ENCODE measurements at places on chromosomes 5 and 9.

DNA sequence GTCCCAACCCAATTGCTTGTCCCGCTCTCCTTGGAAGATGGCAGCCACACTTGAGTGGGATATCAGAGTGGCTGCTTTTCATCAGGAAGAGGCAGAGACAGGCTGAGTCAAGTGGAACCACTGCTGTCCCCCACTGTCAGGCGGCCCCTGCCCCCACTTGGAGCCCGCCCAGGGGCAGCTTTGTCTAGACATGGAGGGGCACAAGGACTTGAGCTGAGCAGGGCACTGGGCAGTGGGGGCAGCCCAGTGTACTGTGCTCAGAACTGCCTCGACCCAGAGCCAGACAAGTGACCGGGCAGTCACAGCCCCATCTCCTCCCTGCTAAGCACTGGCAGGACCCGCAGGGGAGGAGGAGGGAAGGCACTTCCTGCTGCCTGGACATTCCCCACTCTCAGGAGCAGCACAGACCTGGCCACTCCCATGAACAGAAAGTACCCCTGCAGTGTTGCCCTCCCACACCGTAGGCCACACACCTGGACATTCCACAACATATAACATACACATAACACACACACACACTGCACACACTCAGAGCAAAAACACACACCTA, 91.0 kb downstream of the MRPL36 start:
- no peak for DNase-seq

DNA sequence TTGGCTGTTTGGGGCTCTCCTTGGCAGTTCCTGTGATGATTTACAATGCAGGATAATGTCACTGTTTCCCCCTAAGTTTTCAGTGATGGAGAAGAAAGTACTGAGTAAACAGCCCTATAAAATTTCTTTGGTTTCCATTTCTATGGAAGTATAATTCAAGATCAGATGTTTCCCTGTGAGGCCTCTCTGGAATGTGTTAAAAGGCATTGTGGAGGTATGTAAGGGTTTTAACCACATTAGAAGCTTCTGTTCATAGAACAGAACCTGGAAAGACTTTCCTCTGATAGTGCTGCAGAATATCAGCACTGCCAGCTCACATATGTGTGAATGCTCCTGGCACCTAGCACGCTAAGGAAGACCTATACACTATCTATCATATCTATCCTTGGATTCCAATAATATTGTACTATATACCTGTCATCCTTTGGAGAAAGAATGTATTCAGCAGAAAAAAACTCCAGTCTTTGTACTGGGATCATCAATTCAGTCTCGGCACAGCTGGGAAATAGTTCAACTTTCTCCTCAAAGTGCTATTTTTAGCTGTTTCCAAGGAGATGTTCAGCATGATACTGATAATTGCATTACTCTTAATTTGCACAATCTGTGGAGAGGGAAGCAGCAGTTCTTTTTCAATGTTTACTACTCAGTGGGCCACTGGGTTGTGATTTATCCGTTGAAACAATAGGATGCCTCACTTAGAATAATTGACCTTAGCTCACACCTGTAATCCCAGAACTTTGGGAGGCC, 21.9 kb downstream of the TTC1 start:
- no peak for DNase-seq

DNA sequence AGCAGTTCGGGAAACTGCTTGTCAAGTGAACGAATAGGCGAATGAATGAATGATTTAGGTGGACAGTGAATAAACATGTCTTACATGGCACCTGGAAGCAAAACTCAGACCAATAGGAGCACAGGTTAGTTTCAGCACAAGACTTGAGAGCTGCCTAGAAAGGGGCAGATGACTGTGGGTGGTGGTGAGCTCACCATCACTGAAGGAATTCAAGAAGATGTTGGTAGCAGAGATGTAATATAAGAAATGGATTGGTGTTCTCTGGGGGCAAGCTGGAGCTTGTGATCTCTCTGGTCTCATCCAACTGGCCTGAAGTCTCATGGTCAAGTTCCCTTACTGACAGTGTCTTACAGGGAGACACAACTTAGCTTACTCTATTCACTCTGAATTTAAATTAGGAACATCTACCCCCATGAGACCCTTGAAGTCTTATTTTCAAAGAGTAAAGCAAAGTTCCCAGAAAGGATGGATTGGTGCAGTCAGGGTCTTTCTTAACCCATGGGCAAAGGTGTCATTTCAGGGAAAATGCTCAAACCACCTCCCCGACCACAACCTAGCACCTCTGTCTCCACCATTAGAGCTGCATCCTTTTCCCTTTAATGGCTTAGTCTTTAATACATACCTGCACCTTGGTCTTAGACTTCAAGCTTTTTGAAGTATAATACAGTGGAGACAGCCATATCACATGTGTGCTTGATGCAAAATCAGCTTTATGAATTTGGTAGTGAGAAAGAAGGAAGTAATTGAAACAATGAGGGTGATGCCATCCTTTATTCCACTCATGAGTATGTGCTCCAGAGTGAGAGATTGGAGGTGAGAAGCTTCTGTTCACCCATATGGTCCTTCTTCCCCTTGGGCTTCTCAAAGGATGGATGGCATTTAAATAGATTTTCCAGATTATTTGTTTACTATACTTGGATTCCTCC, 5.1 kb downstream of the LCP2 start:
- DNase-seq, result no peak

DNA sequence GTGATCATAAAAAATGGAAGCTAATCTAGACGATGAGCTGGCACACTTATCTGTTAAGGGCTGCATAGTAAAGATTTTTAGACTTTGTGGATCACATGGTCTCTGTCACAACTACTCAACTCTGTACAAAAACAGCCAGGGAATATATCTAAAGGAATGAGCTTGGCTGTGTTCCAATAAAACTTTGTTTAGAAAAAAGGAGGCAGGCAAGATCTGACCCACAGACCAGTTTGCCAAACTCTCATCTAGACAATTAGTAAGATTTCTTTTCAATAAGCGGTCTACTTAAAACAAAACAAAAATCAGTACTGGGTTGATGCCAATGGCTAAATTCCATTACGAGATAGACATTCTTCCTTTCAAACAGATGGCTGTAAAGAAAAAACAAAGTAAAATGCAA, 53.0 kb upstream of the RETREG1 start:
- DNase-seq, result no peak

DNA sequence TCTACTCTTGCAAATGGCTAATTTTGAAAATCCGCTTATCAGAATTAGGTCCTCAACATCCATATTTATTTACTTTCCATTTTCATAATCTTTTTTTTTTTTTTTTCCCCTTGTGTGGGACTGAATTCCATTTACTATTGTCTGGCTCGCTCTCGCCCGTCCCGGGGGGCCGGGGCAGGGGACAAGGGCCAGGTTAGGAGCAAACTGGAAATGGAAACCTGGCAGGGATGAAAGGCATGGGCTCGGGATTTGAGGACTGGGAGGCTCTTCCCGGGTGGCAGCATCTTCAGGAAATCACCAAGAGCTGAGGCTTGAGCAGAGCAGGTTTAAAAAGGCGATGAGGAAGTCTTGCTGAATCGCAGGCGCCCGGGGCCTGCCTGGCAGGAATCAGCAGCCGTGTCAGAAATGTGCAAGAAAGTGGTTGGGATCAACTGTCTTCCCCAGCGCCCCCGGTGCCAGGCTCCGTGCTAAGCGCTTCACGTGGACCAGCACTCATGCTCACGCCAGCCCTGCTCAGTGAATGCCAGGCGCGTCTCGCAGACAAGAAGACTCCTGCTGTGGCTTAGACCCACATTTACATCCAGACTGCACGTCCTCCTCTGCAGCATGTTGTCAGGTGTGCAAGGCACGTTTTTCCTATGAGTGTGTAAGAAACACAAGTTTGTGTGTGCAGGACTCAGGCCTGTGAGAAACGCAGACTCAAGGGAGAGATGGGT, 66.3 kb upstream of the UNC5A start:
- DNase-seq, result no peak

- no peak for DNase-seq
Measured at GRCh38 chr5:55030676-55031369, 6.8 kb downstream of the GZMK start.

DNA sequence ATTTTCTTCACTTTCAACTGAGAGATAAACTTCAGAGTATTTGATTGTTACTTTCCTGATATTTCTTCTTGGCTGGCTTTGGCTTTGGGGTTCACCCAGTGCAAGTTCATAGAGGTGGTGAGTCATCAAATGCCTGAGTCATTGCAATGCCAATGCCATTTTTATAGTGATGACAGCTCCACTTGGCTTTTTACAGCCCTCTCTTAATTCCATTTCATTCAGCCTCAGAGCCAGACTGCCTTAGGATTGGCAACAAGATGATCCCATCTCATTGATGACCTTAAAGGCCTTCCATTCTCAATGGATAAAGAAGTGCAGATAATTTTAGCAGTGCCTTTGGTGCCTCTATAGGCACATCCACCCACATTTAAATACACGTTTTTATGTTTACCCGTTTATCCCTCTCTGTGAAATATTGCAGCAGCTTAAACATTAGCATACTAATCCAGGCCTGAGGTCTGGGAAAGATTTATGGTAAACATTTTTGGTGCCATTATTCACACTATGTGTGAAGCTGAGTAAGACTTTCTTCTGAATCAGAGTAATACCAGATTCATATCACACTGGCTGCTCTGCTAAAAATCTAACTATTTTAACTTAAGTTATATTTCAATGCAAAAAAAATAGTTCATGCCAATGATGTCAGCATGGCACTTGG, 88.9 kb upstream of the TYRP1 start:
- DNase-seq, result no peak

- no peak for DNase-seq
Measured at GRCh38 chr9:129038109-129038852, 1.9 kb downstream of the MIGA2 start.

DNA sequence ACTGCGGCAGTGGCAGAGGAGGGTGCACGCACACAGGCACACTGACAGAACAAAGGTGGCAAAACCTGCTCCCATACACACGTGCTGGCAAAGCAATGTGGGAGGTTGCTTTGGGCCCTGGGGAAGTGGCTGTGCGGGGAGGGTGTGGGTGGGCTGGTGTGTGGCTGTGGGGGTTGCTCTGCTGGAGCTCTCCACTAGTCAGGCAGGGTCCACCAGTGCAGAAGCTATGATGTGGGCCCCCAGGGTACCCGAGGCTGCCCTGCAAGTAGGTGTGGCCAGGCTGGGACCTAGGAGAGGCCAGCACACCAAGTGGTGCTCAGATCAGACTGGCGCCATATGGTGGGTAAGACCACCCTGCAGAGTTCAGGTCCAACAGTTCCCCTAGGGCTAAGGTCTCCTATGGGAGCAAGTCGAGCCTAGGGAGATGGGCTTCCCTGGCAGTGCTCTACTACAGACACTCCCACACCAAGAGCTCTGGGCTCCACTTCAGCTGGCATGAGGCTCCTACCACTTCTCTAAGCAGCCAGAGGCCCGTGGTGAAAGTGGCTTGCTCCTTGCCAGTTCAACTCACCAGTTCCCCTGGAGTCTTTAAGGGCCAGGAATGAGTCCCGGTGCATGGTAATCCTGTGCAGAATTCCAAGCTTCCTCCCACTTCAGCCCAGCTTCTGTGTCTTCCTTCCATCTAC, 46.2 kb upstream of the IFNE start:
- no peak for DNase-seq

DNA sequence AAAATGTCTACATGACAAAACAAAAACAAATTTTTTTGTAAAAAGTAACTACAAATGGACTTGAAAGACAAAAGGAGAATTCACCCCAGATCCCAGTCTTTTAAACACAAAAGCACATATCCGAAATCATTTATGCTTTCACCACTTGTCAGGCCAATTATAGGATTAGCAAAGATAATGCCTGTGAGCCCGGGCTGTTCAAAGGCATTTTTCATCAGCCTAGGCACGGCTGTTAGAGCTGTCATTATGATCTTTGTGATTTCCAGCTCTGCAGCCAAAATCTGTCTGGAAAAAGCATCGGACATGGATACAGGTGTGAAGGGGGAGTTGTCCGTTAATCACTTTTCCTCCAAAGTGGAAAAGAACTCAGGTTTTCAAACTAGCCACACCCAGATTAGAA, 23.6 kb upstream of the RAB14 start:
- no peak for DNase-seq

DNA sequence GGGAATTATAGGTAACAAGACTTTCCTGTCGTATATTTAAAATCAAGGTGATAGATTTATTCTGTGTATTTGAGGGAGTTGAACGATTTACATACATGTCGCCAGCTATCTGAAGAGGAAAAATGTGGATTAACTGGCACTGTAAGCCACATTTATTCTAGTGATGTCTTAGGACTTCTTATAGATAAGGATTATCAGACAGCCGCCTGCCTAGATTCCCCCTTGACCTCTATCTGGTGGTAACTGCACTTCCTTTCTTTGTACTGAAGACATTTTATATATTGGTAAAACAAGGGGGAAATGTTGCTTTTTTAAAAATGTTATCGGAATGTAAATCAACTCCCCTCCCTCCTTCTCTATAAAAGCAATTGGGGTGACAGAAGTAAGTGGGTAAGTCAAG, 39.3 kb upstream of the F2RL2 start:
- no peak for DNase-seq

DNA sequence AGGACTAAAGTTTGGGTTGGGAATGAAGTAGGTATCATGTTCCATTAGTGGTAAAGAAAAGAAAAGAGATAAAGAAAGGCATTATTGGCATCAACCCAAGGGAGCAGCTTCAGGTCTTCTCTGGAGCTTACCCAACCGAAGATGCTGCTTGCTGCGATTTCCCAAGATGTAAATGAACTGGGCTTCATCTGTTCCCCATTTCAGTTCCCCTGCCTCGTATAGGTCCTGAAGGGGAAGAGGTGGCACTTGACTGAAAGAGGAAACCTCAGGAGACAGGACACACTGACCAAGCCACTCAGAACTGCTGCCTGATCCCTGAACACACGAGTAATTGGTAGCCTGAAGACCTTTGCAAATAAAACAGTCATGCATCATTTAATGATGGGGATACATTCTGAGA, 24.6 kb downstream of the ANXA6 start:
- DNase-seq, result no peak

- no peak for DNase-seq
Measured at GRCh38 chr5:34959323-34959722, 30.0 kb downstream of the DNAJC21 start.

Measured in WTC11 (cell line).